ENCODE measurements at places on chromosomes 2 and 18. TPM values are rescaled to one million over a fixed set of nuclear protein-coding genes. Genes with fewer than 3 reads are reported as not detected.

DNA sequence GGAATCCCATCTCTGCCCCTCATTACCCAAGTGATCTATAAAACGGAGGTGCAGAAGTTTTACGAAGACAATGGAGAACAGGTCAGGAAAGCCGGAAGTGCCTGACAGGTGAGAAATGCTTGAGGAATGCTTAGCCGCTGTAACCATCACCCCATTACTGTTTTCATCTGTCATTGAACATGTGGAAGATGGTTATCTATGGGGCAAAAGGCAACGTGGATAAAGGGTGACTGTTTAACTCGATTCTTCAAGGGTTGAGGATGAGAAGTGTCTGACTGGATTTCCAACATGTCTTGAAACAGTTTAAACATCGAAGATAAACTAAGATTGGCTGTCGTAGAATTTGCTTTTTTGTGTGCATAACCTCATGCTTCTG is 17.3 kb downstream of the HK2 start:
- no peaks in the 10 kb centered on the region for H3K27me3 ChIP-seq
- H3K27ac ChIP-seq, result no peak overlapping the region
- no peaks in the 10 kb centered on the region for H3K36me3 ChIP-seq
- no peaks in the 10 kb centered on the region for H3K4me1 ChIP-seq

DNA sequence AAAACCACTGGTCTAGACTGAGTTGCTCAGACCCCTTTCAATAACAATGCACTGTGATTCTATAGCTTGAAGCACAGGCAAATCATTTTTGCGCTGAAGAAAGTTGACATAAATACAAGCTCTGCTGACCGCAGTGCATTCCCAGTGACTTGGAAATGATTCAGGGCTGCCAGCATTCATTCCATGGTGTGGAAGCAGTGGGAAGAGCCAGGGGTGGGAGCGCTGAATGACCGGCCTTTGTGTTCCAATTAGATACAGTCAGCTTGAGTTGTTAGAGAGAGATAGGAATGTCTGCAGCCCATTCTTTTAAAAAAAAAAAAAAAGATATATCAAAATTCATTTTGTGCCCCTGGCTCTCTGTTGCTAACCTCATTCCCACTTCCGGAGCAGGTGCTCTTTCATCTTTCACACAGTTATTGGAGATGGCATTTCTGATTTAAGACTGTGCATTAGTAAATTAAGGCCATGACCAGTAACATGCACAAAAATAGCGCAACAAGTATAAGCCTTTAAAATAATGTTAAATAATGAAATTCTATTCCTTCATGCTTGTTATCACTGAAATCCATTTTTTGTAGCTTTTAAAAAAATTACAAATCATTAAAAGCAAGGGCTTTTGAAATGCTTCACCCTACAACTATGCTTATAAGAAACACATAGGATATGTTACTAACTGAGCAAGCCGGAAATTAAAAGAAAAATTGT is 59.4 kb upstream of the CTLA4 start:
- H3K36me3 ChIP-seq, result no peaks in the 10 kb centered on the region
- H3K4me3 ChIP-seq, result no peak overlapping the region
- H3K27me3 ChIP-seq, result no peaks in the 10 kb centered on the region
- no peak for DNase-seq
- no peak overlapping the region for H3K27ac ChIP-seq
- H3K4me1 ChIP-seq, result no peaks in the 10 kb centered on the region

GRCh38 chr2:241036397-241036963 is 38.1 kb downstream of the SNED1 start:
- H3K36me3 ChIP-seq, result no peaks in the 10 kb centered on the region
- no peaks in the 10 kb centered on the region for H3K4me1 ChIP-seq
- no peak overlapping the region for H3K27ac ChIP-seq
- no peak for DNase-seq

GRCh38 chr2:101998896-101999789 is 7.4 kb downstream of the IL1R2 start:
- H3K36me3 ChIP-seq, result no peaks in the 10 kb centered on the region
- no peaks in the 10 kb centered on the region for H3K27me3 ChIP-seq
- DNase-seq, result no peak
- H3K4me3 ChIP-seq, result no peak overlapping the region
- no peak overlapping the region for H3K27ac ChIP-seq

DNA sequence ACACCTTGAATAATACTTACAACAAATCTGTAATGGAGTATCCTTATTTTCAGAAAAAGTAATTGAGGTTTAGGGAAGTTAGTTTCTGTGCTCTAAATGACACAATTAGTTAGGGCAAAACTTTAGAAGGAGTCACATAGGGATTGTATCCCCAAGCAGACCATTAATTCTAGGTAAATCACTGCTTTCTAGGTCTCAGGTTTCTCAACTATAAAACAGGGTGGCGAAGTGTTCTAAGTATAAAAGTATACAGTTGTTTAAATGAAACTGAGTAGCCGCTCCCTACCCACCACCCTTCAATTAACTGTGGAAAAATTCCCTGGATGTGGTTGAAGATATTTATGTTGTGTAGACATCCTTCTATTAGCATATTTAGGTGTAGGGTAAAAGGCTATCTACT is 19.9 kb upstream of the TMEM178A start:
- H3K27me3 ChIP-seq, result no peaks in the 10 kb centered on the region
- no peak for DNase-seq
- H3K27ac ChIP-seq, result no peak overlapping the region
- H3K4me3 ChIP-seq, result no peak overlapping the region

DNA sequence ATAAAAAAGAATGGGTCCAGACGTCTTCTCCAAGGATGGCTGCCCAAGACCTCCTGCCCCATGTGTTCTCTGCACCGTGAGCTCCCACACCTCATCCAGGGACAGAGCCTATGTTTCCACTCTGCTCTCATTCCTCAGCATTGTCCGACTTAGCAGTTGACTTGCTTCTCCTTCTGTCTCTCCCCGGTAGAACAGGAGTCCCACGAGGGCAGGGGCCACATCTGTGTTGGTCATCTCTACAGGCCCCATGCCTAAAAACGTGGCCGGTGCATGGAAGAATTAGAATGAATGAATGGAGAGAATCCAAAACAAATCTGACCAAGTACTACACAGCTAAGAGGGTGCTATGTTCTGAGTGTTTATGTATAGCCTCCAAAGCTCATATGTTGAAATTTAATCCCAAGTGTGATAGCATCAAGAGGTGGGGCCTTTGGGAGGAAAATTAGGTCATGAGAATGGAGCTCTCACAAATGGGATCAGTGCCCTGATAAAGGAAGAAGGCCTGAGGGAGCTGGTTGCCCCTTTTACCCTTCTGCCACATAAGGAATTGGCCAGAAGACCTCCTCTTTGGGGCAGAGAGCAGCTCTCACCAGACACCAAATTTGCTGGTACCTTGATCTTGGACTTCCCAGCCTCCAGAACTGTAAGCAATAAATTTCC is 55.9 kb downstream of the FAM178B start:
- no peaks in the 10 kb centered on the region for H3K36me3 ChIP-seq
- no peak overlapping the region for H3K4me3 ChIP-seq
- no peak for DNase-seq
- peaks cover 4% of the 10 kb centered on the region for H3K4me1 ChIP-seq
- no peak overlapping the region for H3K27ac ChIP-seq

- H3K36me3 ChIP-seq, result no peaks in the 10 kb centered on the region
- H3K27ac ChIP-seq, result no peak overlapping the region
- no peak overlapping the region for H3K4me3 ChIP-seq
- H3K27me3 ChIP-seq, result no peaks in the 10 kb centered on the region
These were observed 73.2 kb upstream of the SMAD2 start for GRCh38 chr18:48003426-48004349.

GRCh38 chr2:10920764-10921388 is 9.1 kb downstream of the KCNF1 start:
- no peak overlapping the region for H3K4me3 ChIP-seq
- H3K36me3 ChIP-seq, result no peaks in the 10 kb centered on the region
- no peaks in the 10 kb centered on the region for H3K27me3 ChIP-seq
- H3K4me1 ChIP-seq, result no peaks in the 10 kb centered on the region
- no peak for DNase-seq

DNA sequence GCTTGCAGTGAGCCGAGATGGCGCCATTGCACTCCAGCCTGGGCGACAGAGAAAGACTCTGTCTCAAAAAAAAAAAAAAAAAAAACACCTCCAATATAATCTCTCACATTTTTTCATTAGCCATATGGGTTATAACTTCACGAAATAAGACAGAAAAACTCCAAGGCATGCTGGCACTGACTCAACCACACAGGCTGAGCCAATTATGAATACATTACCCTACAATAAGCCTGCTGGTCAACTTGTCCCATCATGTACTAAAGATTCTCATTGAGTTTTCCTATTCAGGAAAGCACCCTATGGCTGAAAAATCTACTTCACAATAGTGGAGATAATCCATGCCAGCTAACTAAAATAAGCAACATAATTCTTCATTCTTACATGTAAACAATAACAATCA is 12.8 kb upstream of the MAP3K20 start:
- no peak overlapping the region for H3K4me3 ChIP-seq
- no peaks in the 10 kb centered on the region for H3K27me3 ChIP-seq
- H3K36me3 ChIP-seq, result no peaks in the 10 kb centered on the region
- no peaks in the 10 kb centered on the region for H3K4me1 ChIP-seq
- DNase-seq, result no peak

- no peak for DNase-seq
- no peaks in the 10 kb centered on the region for H3K4me1 ChIP-seq
- H3K36me3 ChIP-seq, result no peaks in the 10 kb centered on the region
- no peak overlapping the region for H3K4me3 ChIP-seq
- H3K27me3 ChIP-seq, result no peaks in the 10 kb centered on the region
These were observed 30.3 kb downstream of the PROKR1 start for GRCh38 chr2:68673631-68674030.

NPPC gene
- not detected for total RNA-seq
